Islet precursor cell (in vitro differentiated cells): ENCODE measurements at places on chromosomes 16 and 17.

DNA sequence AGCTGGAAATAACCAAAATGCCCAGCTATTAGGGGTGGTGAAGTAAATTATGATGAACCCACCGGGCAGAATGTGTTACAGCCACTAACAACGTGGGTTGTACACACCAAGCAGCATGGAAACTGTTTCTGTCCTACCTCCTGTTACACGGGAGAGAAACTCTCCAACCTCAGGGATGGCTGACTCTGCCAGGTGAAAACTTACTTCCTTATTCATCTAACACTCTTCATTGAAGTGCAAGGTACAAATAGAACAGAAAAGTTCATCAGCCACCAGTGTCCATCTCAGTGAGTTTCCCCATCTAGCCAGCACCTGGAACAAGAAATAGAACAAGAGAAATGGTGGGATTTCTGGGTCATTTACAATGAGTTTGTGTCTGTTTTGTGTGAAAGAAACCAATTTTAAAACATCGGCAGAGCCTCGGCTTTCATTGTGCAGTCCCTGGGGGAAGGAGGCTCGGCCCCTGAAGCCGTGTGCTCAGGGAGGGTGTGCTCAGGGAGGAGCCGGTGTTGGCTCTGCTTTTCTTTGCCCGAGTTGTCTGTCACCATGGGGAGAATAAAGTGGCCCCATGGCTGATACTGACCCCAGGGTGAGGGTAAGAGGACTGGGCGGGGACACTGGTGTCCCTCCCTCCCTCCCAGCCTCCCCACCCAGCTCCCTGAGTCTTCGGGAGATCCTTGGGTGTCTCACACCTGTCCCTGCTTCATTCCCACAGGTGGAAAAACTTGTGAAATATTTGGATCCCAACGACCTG, 39.8 kb downstream of the RAB11FIP4 start:
- DNase-seq: peak; percentile 49

DNA sequence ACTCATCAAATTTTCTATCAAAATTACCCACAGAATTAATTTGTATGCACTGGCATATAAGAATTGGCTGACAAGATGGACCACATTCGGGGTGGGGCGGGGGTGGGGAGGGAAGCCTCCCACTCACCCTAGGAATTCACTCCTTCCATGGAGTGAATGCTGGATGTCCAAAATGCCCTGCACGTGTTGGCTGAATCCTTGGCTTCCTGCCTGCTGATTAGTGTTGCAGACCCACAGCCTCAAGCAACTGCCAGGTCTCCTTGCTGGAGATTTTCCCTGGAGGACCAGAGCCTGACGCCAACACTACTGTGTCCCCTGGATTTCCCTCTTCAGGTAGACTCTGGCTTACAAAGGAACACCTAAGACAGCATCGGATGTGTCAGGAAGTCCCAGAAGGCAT, 575.7 kb upstream of the CDH11 start:
- DNase-seq: no peak

- DNase-seq: no peak
Observed at GRCh38 chr17:43409131-43409530, 10.3 kb downstream of the ARL4D start.

- no peak for DNase-seq
Observed at GRCh38 chr17:29573558-29573869, 5.0 kb downstream of the TP53I13 start.

DNA sequence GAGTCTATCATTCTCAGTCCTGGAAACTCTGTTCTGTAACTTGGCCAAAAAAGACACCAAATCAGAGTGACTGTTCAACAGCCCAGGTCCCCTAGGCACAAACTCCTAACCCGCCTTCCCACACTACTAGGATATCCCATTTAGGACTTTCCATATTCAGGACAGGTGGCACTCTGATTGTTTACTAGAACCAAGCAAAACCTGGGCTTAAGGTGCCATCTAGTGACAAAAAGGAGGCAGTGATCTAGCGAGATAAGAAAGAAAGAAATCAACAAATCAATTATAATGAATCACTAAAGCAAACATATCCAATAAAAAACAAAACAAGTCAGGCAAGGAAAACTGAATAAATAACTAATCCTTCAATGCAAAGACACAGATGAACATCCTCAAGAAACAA, 203.9 kb downstream of the CEP112 start:
- DNase-seq: no peak

GRCh38 chr17:381516-381915, 28.9 kb upstream of the RPH3AL start:
- no peak for DNase-seq

- DNase-seq: no peak
Observed at GRCh38 chr17:81456091-81456490, 56.5 kb downstream of the ACTG1 start.

DNA sequence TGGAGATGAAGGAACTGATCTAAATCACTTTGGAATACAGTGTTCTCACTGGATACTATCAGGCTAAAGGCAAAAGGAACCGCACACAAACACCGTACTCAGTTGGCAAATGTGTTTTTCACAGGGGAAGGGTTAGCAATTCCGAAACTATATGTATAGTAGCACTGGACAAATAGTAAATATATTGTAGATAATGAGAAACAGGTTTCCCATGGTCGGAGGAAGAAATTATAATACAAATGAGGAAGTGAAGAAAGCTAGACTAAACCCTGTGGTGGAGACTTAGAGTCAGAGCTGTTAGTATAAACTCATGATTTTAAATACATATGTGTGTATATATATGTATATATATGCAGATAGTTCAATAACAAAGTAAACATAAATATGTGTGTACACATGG, 414.1 kb upstream of the SALL1 start:
- no peak for DNase-seq

DNA sequence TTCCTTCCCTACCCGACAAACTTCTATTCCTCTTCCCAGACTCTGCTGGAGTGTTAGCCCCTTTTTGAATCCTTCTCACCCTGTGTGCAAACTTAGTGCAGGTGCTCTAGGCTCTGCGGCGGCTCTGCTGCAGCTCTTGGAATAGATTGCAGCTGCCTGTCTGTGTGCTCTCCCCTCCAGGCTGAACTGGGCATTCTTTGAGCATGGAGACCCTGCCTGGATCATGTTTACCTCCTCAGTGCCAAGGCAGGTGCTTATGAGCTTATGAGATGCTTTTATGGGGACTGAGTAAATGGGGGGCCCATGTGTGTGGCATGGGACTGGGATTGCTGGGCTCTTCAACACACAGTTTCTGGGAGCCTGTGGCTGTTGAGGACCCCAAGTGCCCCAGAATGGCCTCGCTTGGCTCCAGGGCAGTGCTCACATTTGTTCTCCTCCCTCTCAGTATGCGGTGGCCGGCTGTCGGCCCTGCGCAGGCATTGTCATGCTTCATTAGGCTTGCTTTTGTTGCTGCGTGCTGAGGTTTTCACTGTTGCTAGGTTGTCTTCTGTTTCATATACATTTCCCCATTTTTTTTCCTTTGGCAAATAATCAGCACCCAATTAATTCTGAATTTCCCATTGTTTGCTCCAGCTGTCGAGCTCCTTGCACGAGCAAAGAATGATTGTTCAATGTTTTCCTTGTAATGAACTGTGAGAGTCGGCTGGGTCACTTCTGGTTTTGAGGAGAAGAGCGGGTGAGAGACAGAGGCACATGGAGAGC, 185.5 kb upstream of the NLRP1 start:
- no peak for DNase-seq

DNA sequence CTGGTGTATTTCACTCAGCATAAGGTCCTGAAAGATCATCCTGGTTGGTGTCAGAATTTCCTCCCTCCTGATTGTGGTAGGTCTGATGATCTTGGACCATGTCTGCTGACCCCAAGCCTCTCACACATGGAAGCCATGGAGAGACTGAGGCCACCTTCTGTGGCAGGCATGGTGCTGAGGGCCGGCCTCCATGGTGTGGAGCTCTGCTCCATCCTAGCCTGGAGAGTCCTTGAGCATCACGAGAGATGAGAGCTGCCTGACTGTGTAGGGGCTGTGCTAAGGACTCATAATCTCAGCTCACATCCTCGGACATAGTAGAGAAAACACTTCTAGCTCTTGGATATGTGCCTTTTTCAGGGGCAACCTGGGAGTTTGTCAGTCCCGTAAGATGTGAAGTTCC, 40.6 kb downstream of the MPRIP start:
- DNase-seq: peak; percentile 41

DNA sequence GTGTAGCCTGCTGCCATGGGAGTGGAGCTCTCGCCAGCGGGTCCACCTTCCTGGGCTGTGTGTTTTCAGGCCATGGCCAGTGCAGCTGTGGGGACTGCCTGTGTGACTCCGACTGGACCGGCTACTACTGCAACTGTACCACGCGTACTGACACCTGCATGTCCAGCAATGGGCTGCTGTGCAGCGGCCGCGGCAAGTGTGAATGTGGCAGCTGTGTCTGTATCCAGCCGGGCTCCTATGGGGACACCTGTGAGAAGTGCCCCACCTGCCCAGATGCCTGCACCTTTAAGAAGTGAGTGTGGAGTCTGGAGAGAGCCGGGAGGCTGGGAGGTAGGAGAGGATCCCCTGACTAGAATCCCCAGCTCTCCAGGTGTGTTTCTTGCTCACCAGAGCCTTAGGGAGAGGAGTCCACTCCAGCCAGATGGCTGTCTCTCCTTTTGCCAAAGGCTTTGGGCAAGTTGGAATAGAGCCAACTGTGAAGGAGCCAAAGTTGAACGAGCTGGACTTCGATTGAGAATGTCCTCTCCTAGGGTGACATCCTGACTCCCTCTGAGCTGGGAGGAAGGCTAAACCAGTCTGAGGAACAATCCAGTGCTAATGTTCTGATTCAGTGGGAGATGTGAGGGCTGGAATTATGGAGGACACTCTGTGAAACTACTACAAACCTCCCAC, 24.4 kb upstream of the EFCAB13 start:
- peak; percentile 53 for DNase-seq
